ENCODE measurements at places on chromosomes 5 and 9.

- DNase-seq = no peak
These were observed 213.3 kb downstream of the CDK5RAP2 start for GRCh38 chr9:120366644-120367019.

DNA sequence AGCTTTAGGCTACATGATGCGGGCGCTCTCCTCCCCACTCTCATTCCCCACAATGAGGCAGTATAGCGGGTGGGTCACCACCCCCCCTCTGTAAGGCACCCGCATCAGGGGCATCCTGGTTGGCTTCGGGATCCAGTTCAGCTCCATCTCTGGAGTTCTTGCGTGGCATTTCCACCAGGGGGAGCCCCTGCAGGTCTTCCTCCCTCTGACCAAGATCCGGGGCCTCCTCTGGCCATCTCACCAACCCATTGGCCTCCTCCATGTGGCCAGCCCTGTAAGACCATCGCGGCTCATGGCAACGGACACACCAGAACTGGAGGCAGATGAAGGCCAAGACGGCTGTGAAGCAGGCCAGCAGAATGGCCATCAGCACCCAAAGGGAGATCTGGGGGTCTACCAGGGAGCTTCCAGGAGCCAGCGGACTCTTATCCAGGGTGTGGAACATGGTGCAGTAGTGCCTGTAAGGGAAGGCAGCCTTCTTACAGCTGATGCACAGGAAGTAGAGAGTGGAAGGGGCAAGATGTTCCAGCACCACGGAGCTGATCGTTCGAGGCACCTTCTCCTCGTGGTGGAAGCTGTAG lies 77.0 kb downstream of the CYFIP2 start:
- DNase-seq = peak; percentile 31

DNA sequence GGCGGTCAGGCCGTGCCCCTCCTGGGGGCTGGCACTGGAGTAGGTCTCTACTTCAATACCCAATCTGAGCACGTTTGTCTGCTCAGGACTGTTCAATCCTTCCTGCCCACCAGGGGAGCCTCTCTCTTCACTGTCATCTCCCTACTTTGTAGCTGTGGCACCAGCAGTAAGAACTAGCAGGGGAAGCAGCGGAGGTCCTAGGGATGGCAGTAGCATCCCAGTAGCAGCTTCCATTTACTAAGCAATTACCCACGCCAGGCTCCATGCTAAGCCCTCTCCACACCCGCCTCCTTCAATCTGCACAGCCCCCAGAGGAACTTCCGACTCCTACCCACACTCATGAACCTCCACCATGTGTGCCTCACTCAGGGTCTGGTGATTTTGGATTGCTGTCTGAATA lies 31.7 kb downstream of the FSTL4 start:
- DNase-seq = no peak

- DNase-seq = no peak
These were observed 43.6 kb downstream of the NACC2 start for GRCh38 chr9:136051453-136051836.

- DNase-seq = peak; percentile 9
These were observed 1.8 kb downstream of the SHB start for GRCh38 chr9:38066914-38067858.

- no peak for DNase-seq
These were observed 320.9 kb downstream of the NTRK2 start for GRCh38 chr9:84990416-84990815.

- DNase-seq = no peak
These were observed 43.3 kb downstream of the RPS23 start for GRCh38 chr5:82234885-82235284.

- DNase-seq = no peak
These were observed 88.6 kb upstream of the MYO10 start for GRCh38 chr5:17024686-17025180.

DNA sequence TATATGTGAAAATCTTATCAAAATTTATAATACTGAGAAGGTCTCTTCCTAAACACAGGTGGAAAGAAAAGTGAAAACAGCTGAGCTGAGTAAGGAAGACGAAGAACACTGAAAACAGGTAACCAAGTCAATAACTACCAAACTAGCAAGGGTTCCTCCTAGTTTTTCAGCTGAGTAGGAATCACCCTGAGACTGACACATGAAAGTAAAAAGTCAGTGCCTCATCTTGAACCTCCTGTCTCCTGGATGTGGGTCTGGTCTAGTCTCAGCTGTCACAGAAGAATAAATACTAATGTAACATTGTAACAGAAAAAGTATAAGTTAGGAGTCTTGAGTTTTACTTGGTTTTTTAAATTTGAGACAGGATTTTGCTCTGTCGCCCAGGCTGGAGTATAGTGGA lies 121.0 kb downstream of the MEF2C start:
- DNase-seq = no peak

DNA sequence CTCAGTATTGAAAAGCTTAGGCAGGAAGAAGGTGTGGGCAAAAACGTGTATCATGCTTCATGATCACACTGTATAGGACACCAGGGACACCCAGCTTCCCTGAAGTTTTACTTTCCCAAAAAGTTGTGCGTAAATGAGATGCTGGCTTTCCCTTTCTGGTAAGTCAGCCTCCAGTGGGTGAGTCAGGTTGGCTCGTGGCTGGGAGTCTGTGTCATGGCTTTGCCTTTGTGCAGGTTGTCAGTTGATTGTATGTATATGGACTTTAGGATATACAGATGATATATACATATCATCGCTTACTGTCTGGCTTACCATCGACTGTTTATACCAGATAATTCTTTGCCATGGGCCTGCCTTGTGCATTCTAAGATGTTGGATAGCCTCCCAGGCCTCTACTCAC lies 34.2 kb downstream of the ADRB2 start:
- no peak for DNase-seq

- no peak for DNase-seq
These were observed 429 bp upstream of the ARL10 start for GRCh38 chr5:176364765-176365350.

GRCh38 chr5:63125392-63125791 lies 546.8 kb downstream of the LRRC70 start:
- no peak for DNase-seq

GRCh38 chr5:34571677-34572041 lies 84.5 kb upstream of the RAI14 start:
- DNase-seq = no peak

GRCh38 chr5:53052499-53052898 lies 57.1 kb downstream of the MOCS2 start:
- DNase-seq = no peak

DNA sequence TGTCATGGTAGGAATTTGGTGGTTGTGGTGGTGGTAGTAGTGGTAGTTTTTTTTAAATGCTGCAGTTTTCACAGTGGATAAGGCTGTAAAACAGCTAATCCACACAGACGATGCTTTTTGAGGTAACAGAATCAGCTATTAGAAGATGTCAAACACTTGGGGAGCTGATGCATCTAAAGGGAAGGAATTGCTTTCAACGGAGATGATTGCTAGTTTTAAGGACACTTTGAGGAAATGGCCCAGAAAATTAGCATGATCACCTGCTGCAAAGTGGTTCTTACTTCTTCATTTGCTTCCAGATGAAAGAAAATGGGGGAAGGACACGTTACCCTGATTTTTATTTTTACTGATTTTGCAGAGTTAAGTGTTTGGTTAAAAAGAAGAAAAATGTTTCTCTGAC lies 178.2 kb upstream of the ATP10B start:
- no peak for DNase-seq

DNA sequence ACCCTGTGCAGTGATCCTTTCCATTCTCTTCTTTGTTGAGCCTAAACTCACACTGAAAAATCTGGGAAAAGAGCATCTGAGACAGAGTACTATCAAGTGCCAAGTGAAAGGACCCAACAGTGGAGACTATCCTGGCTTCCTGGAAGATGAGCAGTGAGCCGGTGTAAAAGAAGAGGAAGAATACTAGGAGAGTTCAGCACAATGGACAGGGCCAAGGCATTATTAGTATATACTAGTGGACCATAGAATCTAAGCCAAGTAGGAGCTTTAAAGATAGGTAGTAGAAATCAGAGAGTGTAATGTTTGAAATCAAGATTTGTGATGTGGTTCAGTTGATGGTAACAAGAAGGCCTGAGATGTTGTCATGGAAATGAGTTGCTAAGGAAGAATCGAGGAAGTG lies 140.8 kb downstream of the CAMK4 start:
- no peak for DNase-seq

- DNase-seq = no peak
These were observed 68.3 kb upstream of the FCN2 start for GRCh38 chr9:134812343-134812673.

All from activated CD4-positive, alpha-beta T cell treated with anti-CD3 and anti-CD28 coated beads, Interleukin-2, amount 50 U/mL, for 1 hour (primary cell).